ENCODE measurements at places on chromosomes 6 and 20.

GRCh38 chr6:132819405-132820161 lies 5.2 kb downstream of the RPS12 start:
- no peak for DNase-seq

DNA sequence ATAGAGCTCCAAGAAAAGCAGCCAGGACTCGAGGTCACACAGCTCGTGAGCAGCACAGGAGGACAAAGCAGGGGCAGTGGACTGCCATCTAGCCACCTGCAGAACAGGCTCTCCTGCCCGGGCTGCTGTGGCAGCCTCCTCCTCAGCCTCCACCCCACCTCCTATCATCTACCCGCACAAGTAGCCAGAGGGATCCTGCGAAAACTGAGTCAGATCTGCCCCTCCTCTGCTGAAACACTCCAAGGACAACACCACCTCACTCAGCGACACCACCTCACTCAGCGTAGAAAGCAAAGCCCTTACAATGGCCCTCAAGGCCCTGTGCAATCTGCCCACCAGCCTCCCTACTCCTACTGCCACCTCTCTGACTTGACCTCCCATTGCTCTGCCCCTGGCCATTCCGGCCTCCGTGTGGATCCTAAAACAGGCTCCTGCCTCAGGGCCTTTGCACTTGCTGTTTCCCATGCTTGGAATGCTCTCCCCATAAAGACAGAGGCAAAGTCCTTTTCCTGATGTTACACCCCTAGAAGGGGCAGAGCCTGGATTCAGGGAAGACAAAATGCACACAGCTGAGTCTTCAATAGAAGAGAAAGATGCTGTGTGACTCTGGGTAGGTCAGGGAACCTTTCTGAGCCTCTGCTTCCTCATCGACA lies 19.3 kb downstream of the PREX1 start:
- no peak for DNase-seq

GRCh38 chr6:4316867-4317400 lies 181.6 kb upstream of the ECI2 start:
- DNase-seq, result no peak

GRCh38 chr6:27693766-27694546 lies 218.2 kb downstream of the OR2B2 start:
- DNase-seq, result no peak

- no peak for DNase-seq
Observed at GRCh38 chr6:119278625-119279024, 70.9 kb downstream of the MAN1A1 start.

- DNase-seq, result no peak
Observed at GRCh38 chr20:32751702-32752457, 8.6 kb upstream of the COMMD7 start.

DNA sequence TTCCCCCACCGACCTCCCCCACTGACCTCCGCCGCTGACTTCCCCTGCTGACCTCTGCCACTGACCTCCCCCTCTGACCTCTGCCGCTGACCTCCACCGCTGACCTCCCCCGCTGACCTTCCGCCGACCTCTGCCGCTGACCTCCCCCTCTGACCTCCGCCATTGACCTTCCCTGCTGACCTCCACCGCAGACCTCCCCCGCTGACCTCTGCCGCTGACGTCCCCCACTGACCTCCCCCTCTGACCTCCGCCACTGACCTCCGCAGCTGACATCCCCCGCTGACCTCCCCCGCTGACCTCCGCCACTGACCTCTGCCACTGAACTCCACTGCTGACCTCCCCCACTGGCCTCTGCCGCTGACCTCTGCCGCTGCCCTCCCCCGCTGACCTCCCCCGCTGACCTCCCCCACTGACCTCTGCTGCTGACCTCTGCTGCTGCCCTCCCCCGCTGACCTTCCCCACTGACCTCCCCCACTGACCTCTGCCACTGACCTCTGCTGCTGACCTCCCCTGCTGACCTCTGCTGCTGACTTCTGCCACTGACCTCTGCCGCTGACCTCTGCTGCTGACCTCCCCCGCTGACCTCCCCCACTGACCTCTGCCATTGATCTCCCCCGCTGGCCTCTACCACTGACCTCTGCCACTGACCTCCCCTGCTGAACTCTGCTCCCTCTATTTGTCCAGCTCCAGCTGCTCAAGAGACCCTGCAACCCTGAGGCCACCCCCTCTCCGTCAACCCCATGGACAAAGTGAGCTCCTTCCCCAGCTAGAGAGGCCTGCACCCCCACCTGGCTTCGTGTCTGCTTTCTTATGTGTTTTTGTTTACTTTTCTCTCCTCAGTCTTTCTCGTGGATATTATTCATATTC lies 91.4 kb upstream of the AFDN start:
- no peak for DNase-seq

GRCh38 chr20:44056010-44056698 lies 130.8 kb downstream of the JPH2 start:
- DNase-seq, result no peak

DNA sequence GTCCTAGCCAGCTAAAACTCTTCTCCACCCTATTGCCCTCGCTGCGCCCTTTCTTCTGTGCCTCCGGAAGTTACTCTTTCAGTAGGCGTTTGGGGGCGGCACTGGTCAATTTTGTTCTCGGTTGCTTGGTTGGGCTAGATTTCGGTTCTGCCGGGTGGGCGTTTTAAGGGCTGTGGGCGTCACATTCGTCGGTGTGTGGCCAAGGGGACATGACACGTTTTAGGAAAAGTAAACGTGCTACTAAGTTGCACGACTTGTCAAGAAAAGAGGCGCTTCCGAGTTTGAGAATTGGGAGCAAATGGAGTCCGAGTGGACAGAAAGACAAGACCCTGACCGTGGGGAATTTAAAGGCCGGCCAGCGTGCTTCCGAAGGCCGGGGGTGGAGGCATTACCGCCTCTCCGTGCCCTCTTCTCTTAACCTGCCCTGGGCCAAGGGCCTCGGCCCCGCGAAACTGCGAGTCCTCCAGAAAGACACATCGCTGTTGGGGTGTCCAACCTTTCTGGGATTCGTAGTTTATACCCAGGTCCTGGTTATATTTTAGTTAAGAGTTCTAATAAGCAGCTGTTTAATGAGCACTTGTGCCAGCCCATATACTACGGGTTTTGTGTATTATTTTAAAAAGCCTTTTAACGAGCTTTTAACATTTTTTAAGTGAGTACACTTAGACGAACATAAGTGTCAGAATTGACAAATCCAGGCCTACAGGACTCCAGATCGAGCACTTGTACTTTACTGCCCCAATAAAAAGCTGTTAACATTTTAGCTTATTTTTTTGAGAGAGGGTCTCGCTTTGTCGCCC lies 664 bp upstream of the BAG6 start:
- peak; percentile 94 for DNase-seq

DNA sequence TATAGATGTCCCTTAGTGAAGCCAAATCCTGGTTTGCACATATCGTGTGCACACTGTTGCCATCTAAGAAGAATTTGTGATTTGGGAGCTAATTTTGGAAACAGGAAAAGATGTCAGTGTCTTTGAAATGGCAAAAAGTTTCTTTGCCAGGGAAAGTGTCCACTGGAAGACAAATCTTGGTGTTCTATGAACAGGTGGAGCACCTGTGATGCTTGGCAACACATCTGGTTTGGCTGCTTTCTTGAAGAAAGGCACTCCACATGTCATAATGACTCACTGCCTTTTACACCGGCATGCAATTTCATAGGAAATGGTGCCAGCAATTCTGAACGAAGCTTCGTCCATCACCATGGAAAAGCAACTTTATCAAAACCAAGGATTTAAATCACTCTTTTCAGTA lies 1040.0 kb upstream of the MAP3K7 start:
- DNase-seq, result no peak

GRCh38 chr6:162377735-162378134 lies 349.8 kb downstream of the PRKN start:
- DNase-seq, result no peak

DNA sequence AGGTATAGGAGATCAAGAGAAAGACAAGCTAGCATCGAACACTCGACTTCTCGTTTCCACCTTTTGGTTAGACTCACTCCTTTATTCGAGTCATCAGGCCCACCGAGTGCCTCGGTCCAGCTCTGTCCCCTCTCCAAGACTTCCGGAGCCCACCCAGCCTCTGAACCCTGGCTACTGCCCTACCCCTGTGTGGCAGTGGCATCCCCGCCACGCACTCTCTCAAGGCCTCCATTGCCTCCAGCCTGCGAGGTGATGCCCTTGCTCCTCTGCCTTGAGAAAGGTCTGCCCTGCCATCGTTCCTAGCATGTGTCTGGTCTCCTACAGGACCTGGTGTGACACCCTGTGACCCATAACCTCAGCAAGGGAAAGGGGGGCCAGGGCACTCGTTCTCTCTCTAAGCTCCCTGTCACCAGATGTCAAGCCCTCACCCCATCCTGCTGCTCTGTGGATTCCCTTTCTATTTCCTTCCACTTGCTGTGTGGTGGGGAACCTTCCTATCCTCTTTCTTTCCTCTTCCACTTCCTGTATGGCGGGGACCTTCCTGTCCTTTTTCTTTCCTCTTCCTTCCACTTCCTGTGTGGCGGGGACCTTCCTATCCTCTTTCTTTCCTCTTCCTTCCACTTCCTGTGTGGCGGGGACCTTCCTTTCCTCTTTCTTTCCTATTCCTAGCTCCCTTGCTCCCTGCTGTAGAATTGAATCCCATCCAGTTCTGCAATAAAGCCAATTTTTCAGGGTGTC lies 44.7 kb upstream of the QKI start:
- DNase-seq, result no peak

DNA sequence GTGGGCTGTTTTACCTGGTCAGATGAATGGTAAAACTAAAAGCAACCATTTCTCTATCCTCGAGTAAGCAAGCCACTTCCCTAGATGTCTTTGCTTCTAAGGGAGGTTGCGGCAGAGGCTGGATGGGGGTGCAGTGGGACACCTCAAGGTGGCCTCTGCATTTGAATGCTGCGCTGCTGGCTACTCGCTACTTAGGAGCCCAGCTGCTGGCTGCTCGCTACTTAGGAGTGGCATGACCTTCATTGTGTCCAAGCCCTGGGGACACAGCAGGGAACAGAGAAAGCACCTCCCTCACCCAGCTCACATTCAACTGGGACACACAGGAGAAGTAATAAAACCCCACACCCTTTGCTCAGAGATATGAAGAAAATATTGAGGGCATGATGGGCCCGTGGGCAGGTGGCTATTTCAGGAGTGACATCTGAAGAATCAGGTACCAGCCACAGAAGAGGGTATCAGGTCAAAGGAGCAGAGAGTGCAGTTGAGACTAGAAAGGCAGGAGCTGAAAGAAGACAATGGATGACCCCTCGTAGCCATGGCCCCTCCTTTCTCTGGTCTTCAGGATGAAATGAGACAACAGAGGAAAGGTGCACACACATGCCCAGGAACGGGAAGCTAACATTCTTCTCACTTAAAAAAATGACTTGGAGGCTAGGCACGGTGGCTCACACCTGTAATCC lies 149.4 kb downstream of the ZMYND8 start:
- no peak for DNase-seq

DNA sequence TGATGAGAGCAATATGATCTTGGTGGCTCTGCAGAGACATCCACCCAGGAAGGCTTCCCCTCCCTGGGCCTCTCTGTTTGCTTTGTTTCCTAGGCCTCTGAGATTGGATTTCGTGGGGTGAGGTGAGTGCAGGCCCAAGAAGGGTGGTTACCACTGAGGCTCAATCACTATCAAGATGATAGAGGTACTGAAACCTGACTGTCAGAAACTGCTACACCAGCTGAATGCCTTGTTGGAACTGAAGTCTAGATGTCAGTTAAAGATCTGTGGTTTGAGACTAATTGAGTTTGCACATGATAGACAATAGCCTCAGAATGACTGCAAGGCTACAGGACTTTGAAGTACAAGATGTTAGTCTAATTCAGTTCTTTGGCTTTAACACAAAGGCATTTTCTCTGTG lies 15.2 kb downstream of the VNN1 start:
- no peak for DNase-seq

DNA sequence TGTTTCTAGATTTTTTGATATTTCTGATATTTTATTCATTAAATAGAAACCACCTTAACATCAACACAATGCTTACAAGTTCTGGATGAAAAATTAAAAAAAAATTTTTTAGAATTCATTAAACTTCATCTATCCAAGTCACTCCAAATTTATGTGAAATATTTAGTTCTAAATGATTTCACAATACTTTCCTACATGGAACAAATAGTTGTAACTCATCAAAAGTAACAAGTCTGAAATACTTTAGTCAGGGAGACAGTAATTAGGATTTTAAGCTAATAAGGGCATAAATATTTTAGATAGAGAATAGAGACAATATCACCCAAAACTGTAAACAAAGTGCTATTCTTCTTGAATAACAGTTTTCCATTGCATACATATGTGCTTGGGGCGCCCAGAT lies 147.8 kb downstream of the HIVEP2 start:
- no peak for DNase-seq

DNA sequence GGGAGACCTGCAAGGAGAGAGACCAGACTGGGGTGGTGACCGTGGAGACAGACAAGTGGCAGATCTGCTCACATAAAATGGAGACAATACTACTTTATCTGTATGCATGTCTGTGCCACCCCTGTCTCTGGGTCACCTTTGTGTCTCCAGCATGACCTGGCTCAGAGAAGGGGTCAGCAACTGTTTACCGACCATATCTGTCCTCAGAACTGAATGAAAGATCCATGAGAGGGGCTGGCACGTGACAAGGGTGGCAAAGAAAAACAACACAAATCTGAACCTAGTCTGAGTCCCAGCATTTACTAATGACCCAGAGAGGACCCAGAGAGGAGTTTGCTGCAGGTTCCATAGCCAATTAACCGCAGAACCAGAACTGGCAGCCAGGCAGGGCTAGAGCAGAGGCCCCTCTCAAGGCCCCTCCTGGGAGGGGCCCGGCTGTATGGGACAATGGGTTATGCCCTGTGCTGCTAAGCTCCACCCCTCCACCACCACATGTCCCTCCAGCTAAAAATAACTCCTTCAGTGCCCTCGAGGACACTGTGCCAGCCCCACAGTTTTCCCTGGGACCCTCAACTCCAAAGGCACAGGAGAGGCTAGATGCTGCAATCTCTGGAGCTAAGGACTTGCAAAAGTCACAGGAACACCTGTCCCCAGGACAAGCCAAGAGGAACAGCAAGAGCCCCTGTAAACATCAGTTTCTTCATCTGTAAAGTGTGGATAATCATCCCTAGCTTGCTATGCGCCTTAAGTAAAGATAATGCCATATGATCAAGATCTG lies 2.2 kb downstream of the AHCY start:
- no peak for DNase-seq

- peak; percentile 48 for DNase-seq
Observed at GRCh38 chr20:63538204-63539091, 1.3 kb upstream of the PTK6 start.

DNA sequence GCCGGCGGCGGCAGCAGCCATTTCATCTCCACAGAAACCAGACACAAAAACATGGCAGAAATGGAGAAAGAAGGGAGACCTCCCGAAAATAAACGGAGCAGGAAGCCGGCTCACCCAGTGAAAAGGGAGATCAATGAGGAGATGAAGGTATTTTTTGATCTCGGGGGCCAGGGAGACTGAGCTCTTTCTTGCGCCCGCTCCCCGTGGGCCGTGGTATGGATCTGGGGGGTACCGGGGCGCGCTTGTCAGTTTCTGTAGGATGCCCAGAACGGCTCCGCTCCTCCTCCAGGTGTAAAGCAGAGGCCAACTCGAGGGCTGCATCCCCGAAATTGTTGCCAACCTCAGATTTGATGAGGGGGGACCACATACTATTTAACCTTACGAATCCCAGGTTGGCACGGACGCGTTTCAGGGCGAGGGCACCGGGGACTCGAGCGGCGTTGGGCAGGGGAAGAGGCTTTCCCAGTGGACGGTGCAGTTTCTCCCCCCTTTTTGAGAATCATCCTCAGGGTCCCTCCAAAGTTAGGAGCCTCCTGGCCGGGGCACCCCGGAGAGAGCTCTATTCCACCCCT lies 735 bp downstream of the SOBP start:
- no peak for DNase-seq
